ENCODE measurements at places on chromosomes 5 and 9. TPM values are rescaled to one million over a fixed set of nuclear protein-coding genes. Genes with fewer than 3 reads are reported as not detected.

ALDH1A1 gene
- total RNA-seq: not detected

PCA3 gene
- total RNA-seq: not detected

CTSV gene
- 26.3 TPM for total RNA-seq

TAS2R1 gene
- total RNA-seq: not detected

TRIM14 gene
- total RNA-seq: 15.5 TPM

DIPK1B gene
- total RNA-seq: 0.08 TPM

CDKN2B-AS1 gene
- total RNA-seq: 0.23 TPM

COL23A1 gene
- 0.16 TPM for total RNA-seq
